ENCODE measurements at places on chromosomes 11 and 22.

- peak; percentile 53 for DNase-seq
Observed at GRCh38 chr11:99739464-99740089, 718.8 kb downstream of the CNTN5 start.

- no peak for DNase-seq
Observed at GRCh38 chr11:46759196-46759595, 40.2 kb downstream of the F2 start.

DNA sequence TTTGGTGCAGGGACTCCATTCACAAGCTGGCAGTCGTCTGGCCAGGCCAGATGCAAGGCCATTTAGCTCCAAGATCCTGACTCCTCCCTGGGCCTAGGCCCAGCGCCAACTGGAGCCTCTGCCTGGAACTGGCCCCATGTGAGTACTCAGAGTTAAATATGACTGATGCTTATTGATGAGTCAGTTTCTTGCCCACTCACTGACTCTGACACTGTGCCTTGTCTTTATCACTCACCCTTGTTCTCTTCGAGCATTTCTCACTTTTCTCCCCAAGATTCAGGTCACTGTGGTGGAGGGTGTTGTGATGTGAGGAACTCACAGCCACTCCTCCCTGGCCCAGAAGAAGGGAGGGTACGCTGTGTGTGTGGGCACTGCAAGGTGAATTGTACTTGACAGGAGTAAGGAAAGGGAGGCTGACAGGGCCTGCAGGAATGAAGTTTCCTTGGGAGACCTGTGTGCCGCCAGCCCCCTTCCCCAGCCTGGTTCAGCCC, 23.2 kb upstream of the ST3GAL4 start:
- no peak for DNase-seq

- no peak for DNase-seq
Observed at GRCh38 chr11:102240502-102240901, 76.8 kb upstream of the BIRC3 start.

DNA sequence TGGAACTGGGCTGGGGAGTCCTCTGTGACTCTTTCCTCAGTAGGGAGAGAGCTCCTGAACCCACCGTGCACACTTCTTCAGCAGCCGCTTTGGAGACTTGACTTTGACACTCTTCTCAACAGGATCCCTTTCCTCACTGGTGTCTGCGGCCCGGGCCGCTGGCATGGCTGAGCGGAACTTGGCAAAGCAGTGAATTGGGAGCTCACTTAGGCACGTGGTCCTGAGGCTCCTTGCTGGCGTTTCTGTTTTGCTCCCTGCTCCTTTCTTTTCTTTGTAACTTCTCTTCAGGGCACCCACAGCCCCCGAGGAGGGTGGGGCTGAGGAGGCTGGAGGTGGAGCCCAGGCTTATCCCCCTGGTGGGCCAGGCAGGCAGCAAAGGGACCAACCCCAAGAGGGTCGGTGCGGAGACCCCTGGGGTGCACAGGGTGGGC, 8.4 kb upstream of the KCNQ1OT1 start:
- no peak for DNase-seq

- no peak for DNase-seq
Observed at GRCh38 chr11:114848027-114848426, 169.7 kb downstream of the NXPE2 start.

GRCh38 chr11:120134931-120135228, 3.0 kb downstream of the TRIM29 start:
- no peak for DNase-seq

DNA sequence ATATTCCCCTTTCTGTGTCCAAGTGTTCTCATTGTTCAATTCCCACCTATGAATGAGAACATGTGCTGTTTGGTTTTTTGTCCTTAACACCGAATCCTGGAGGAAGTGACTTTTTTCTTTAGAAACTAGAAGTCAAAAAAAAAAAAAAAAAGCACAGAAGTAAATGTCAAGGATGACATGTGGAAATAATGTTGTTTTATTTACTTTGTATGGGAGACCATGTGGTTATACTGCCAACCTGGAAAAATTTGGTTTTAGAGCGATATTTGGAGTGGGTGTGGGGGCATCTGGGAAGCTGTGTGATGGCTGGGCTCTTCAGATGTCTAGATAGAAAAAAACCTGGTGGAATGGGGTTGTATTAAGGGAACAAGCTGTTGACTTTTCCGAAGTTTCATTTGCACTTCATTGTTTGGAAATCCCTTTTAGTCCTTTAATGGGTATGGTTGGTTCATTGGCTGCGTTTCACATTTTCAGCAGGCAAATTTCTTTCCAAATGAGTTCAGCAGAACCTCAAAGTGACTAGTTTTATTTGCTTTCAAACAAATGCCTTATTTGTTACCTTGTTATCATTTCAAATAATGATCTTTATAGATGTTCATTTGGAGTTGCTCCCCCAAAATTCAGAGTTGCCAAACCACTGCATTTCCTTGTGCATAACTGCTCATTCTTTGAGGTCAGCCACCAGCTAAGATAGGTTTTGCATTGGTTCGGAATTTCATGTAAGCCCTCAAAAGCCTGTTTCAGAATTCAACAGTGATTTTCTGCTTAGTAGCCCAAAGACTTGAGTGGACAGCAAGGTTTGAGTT, 508.2 kb downstream of the METTL15 start:
- DNase-seq, result no peak

DNA sequence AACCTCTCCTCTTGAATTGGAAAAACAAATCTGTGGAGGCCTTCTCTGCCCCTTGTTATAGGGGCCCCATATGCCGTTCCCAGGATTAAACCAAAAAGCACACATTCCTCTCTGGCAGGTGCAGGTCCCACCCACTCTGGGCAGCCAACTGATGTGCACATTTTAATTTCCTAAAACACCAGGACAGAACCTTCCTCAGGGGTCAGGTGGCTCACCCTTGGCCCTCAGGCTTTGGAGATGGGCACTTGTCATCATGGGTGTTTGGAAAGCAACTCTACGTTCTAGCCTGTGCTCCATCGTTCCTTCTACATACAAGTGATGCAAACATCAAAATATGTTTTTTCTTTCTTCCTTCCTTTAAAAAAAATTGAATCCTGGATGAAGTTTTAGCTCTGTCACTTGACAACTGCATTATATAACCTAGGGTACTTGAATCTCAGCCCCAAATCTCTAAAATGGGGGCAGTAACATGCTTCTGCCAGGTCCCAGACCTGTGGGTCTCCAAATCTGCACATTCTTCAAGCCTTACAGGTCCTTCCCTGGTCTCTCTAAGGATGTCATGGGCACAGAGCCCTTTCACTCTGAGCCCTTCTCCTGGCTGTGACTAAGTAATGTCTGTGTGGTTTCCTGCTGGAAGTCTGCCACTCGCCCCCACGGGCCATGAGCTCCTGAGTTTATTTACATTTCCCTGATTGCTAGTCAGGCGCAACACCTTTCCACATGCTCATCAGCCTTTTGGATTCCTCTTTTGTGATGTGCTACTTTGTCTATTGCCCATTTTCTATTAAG, 43.8 kb downstream of the KCNQ1OT1 start:
- no peak for DNase-seq
